Activated CD8-positive, alpha-beta T cell treated with anti-CD3 and anti-CD28 coated beads, Interleukin-2, amount 10 ng/mL, durations not matched to agents 7 days and 5 days (primary cell): ENCODE measurements at places on chromosomes 13 and 19. TPM values are rescaled to one million over a fixed set of nuclear protein-coding genes. Genes with fewer than 3 reads are reported as not detected.
A peak's percentile ranks its signal among the peaks of the same experiment; 100 is the strongest.

GRCh38 chr13:103876571-103876970 lies 810.4 kb upstream of the SLC10A2 start:
- H3K4me1 ChIP-seq, result no peaks in the 10 kb centered on the region
- no peak overlapping the region for H3K27ac ChIP-seq
- no peaks in the 10 kb centered on the region for H3K27me3 ChIP-seq
- no peak for DNase-seq
- no peaks in the 10 kb centered on the region for H3K36me3 ChIP-seq

- H3K4me3 ChIP-seq, result peak overlapping the region; percentile 80
- peak overlapping the region; percentile 75 for H3K27ac ChIP-seq
- peaks cover 1% of the 10 kb centered on the region for H3K36me3 ChIP-seq
- H3K27me3 ChIP-seq, result peaks cover 49% of the 10 kb centered on the region
- peak; percentile 66 for DNase-seq
Observed at GRCh38 chr13:21670006-21670882, 629 bp upstream of the FGF9 start.

GRCh38 chr13:80939581-80939980 lies 598.7 kb upstream of the SPRY2 start:
- no peaks in the 10 kb centered on the region for H3K4me1 ChIP-seq
- H3K27ac ChIP-seq, result no peak overlapping the region
- H3K36me3 ChIP-seq, result no peaks in the 10 kb centered on the region

GRCh38 chr13:93147298-93147645 lies 79.3 kb upstream of the GPC6 start:
- H3K4me3 ChIP-seq, result no peak overlapping the region
- H3K27me3 ChIP-seq, result no peaks in the 10 kb centered on the region
- no peak for DNase-seq
- no peaks in the 10 kb centered on the region for H3K36me3 ChIP-seq
- no peak overlapping the region for H3K27ac ChIP-seq

GRCh38 chr13:34513526-34513925 lies 428.5 kb upstream of the NBEA start:
- H3K36me3 ChIP-seq, result no peaks in the 10 kb centered on the region
- no peaks in the 10 kb centered on the region for H3K27me3 ChIP-seq
- H3K4me3 ChIP-seq, result no peak overlapping the region
- H3K4me1 ChIP-seq, result no peaks in the 10 kb centered on the region

GRCh38 chr13:104616990-104617389 lies 1550.8 kb upstream of the SLC10A2 start:
- no peak for DNase-seq
- H3K4me3 ChIP-seq, result no peak overlapping the region
- no peaks in the 10 kb centered on the region for H3K36me3 ChIP-seq

DNA sequence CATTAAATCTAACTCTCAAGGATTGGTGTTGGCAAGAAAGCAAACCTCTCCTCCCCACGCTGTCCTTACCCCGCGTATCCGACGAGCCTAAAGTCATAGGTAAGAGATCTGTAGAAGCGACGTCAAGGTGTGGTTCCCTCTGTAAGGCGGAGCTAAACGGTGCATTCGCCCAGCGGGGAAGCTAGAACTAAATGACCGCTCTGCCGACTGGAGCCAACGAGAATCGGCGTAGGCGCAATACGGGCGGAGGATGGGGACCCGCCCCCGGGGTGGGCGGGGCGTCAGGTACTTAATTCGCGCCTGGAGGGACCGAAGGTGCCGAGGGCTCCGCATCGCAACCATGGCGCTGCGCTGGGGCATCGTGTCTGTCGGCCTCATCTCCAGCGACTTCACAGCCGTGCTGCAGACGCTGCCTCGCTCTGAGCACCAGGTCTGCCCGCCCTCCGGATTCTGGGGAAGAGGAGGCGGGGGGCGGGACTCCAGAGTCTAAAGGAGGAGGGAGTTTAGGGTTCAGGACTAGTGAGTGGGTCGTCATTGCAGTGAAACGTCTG lies at the start of gene DHDH:
TSS of gene DHDH (plus strand) at position 318 of the 551 bp plus-strand sequence. CDS start at position 341, 23 bp downstream.
- peak within 1 kb of the TSS; percentile 73 for H3K27ac ChIP-seq
- H3K4me3 ChIP-seq, result peak within 1 kb of the TSS; percentile 79
- DNase-seq, result peak; percentile 92
- H3K27me3 ChIP-seq, result peaks cover 3% of the 10 kb centered on the region
- no peaks in the 10 kb centered on the region for H3K36me3 ChIP-seq
- H3K4me1 ChIP-seq, result peaks cover 14% of the 10 kb centered on the region

DNA sequence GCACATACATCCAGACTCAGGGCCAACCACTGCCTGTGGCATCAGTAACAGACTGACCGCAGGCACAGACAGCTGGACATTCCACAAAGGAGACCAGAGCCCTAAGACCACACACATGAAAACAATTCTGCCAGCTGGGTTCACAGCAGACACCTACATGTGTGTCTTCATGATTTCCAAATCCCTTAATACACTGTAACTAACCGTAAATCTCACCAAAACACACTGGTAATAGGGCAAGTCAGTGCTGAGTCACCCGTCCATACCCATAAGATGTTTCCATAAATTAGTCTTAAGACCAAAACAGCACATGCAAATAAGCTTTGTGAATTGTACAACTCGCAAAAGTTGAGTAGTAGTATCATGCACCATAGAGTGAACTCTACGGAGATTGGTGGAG lies 65.4 kb downstream of the TUBGCP3 start:
- H3K4me3 ChIP-seq, result no peak overlapping the region
- no peaks in the 10 kb centered on the region for H3K4me1 ChIP-seq
- DNase-seq, result no peak
- peaks cover 12% of the 10 kb centered on the region for H3K36me3 ChIP-seq
- no peak overlapping the region for H3K27ac ChIP-seq

- no peaks in the 10 kb centered on the region for H3K4me1 ChIP-seq
- no peaks in the 10 kb centered on the region for H3K36me3 ChIP-seq
- no peaks in the 10 kb centered on the region for H3K27me3 ChIP-seq
- DNase-seq, result no peak
- no peak overlapping the region for H3K4me3 ChIP-seq
- no peak overlapping the region for H3K27ac ChIP-seq
Observed at GRCh38 chr13:93017493-93018112, 209.0 kb upstream of the GPC6 start.

DNA sequence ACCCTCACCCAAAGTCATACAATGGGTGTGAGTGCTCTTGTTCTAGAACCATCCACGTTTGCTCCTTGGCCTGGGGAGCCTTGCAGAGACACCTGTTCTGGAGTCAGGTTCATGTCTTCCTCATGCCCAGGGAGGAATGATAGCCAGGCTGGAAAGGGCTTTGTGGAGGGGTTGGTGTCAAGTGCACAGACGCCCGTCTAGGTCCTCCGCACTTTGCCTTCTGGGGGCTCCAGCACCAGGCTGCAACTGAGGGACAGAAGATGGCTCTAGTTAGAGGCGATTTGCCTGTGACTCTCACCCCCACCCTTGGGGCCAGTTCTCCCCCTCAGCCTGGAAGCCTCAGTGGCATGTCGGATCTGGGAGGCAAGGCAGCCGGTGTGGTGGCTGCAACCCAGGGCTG lies 47.2 kb upstream of the ZNF536 start:
- H3K27ac ChIP-seq, result no peak overlapping the region
- no peak overlapping the region for H3K4me3 ChIP-seq
- no peaks in the 10 kb centered on the region for H3K4me1 ChIP-seq
- no peaks in the 10 kb centered on the region for H3K36me3 ChIP-seq

DNA sequence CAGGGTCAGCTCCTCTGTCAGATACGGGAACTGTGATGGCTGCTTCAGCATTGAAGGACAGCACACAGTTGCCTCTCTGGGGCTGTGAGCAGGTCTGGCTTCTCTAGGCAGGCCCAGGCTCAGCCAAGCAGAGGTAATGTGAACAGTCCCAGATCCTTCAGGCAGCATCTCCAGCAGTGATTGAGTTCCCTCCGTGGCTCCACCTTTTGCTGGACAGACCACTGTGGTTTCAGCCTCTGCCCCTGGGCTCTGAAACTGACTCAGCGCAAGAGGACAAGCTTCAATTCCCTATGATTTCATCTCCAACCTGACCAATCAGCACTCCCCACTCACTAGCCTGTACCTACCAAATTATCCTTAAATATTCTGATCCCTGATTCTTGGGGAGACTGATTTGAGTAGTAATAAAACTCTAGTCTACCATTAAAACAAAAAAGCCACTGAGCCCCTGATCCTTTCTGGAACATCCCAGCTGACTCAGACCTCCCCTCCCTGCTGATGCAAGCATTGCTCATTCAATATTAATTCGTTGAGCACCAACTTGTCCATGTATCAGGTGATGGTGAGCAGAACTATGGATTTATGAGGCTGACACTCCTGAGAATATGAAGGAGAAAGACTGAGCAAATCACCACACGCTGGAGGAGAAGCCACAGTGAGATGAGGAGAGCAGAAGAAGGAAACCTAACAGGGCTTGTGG lies 16.7 kb downstream of the GSX1 start:
- no peak overlapping the region for H3K27ac ChIP-seq
- H3K4me1 ChIP-seq, result no peaks in the 10 kb centered on the region
- H3K27me3 ChIP-seq, result peaks cover 31% of the 10 kb centered on the region
- no peak overlapping the region for H3K4me3 ChIP-seq

- no peaks in the 10 kb centered on the region for H3K36me3 ChIP-seq
- H3K4me1 ChIP-seq, result no peaks in the 10 kb centered on the region
- no peak overlapping the region for H3K27ac ChIP-seq
Observed at GRCh38 chr13:84927442-84928169, 871.6 kb downstream of the SLITRK6 start.

DNA sequence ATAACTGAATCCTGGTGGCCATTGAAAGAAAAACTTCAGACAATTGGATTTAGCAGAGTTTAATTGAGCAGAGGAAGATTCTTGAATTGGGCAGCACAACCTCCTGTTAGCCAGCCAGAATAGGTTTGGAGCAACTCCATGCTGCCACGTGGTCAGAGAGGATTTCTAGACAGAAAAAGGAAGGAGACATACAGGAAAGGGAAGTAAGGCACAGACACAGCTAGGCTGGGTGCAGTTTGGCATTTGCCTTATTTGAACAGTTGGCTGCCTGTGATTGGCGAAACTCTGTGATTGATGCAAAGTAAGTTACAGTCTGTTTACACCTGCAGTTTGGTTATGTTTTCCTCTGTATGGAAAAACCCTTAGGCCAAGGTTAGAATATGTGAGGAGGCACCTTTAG lies 85.8 kb upstream of the SPATA13 start:
- no peaks in the 10 kb centered on the region for H3K27me3 ChIP-seq
- no peaks in the 10 kb centered on the region for H3K36me3 ChIP-seq
- no peak for DNase-seq
- H3K4me1 ChIP-seq, result peaks cover 12% of the 10 kb centered on the region
- no peak overlapping the region for H3K27ac ChIP-seq

GRCh38 chr13:63546524-63546923 lies 2130.9 kb upstream of the PCDH20 start:
- no peaks in the 10 kb centered on the region for H3K27me3 ChIP-seq
- DNase-seq, result no peak
- no peaks in the 10 kb centered on the region for H3K4me1 ChIP-seq
- H3K36me3 ChIP-seq, result no peaks in the 10 kb centered on the region

The MBD3L3 gene
- total RNA-seq, result not detected

The C19orf33 gene
- not detected for total RNA-seq

The CEACAM16 gene
- total RNA-seq, result not detected

The ACP4 gene
- not detected for total RNA-seq

The CELF5 gene
- 0.61 TPM for total RNA-seq

The NAT14 gene
- total RNA-seq, result 16.4 TPM

The GRIK5 gene
- 0.73 TPM for total RNA-seq
